ENCODE measurements at places on chromosomes 2 and 18.

DNA sequence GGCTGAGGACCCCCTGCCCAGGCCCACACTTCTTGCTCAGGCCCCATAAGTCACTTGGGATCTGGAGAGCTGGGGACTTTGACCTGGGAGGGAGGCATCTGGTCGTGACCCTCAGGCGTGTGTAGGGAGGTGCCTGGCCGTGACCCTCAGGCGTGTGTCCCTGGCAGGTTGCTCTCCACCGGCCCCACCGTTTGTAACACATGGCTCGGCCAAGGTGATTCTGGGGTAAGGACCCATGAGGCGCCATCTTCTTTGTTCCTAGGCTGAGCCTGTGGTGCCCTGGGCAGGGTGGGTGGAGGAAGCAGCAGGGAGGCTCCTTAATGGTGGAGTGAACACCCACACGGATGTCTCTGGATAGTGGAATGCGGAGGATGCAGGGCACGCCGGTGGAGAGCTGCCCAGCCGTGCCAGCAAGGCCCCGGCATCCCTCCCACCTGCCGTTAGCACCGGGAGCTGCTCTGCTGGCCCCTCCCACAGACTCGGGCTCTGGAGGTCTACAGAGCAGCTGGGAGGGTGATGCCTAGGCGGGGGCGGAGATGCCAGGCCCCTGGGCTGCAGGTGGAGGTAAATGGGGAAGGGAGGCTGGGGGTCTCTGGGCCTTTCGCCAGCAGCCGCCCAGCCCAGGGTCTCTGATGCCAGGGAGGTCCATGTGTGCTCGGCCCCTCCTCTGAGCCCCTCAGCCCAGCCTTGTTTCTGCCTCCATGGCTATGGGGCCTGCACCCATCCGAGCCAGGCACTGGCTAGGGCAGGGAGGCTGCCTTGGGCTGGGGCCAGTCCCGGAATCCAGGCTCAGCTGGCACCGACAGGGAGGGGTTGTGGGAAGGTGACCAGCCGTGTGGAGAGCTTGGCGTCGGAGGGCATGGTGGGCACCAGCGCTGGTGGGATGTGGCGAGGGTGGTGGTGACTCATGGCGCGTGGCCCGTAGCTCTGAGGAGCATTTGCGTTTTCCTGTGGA, 1.1 kb upstream of the GAL3ST2 start:
- no peak for DNase-seq

- no peak for DNase-seq
These were observed 161.5 kb downstream of the TGIF1 start for GRCh38 chr18:3611313-3612090.

- no peak for DNase-seq
These were observed 41.7 kb upstream of the RND3 start for GRCh38 chr2:150528861-150529801.

GRCh38 chr18:58216071-58216481, 172.1 kb downstream of the NEDD4L start:
- no peak for DNase-seq

GRCh38 chr2:196268538-196269338, 97.4 kb upstream of the STK17B start:
- DNase-seq, result no peak

Data from putamen (tissue), 1 donor.